Activated CD8-positive, alpha-beta T cell treated with anti-CD3 and anti-CD28 coated beads, Interleukin-2, amount 10 ng/mL, durations not matched to agents 7 days and 5 days (primary cell): ENCODE measurements at places on chromosomes 2 and 18. TPM values are rescaled to one million over a fixed set of nuclear protein-coding genes. Genes with fewer than 3 reads are reported as not detected.

LGALSL gene
- 1.1 TPM for total RNA-seq

CHPF gene
- 7.1 TPM for total RNA-seq

MATN3 gene
- total RNA-seq = not detected

OSR1 gene
- not detected for total RNA-seq

CAVIN2 gene
- total RNA-seq = not detected

CRIM1 gene
- total RNA-seq = 4.4 TPM

RAB6C gene
- not detected for total RNA-seq

DNA sequence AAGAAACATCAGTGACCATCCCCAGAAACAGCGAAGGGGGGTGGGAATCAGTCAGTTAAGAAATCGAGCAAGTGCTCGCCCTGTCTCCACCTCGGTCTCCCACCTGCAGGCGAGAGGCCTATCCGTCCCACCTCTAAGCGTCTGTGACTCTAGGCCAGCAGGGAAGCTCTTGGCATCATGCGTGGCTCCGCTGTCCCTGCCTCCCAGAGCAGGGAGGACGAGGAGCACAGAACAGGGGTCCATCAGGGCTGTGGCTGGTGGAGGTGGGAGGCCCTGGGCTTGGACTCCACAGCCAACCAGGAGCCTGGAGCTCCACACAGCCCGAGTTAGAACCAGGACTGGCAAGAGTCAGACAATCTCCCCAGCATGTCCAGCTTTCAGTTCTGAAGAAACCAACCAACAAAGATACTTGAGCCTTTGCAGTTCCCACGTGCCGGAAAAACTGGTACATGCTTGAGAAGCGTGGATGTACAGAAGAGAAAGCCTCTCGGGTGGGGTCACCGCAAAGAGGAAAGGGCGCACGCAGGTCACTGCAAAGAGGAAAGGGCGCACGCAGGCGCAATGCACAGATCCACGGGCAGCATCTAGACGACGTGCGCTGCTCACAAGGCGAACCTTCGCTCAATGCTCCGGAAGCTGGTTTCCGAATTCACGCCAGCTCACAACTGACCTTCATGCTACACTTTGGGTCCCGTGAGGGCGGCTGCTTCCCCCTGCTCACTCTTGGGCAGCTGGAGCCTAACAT lies 104.5 kb upstream of the ALKAL2 start:
- no peak for DNase-seq

DNA sequence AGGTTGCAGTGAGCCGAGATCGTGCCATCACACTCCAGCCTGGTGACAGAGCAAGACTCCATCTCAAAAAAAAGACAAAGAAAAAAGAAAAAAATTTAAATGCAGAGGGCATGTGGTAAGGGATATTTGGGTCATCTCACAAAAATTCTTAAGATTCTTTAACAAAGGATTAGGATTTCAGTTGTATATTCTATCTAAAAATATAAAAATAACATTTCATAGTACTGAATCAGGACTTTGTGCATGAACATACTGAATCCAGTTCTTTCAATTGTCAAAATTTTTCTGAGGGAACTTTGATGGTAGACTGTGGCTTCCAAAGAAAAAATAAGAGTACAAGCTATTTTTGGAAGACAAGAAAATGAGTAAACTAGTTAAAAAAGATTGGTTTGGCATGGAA lies 6.5 kb upstream of the PPP3R1 start:
- no peak for DNase-seq

- DNase-seq = no peak
Measured at GRCh38 chr2:120577721-120578295, 157.9 kb upstream of the GLI2 start.

DNA sequence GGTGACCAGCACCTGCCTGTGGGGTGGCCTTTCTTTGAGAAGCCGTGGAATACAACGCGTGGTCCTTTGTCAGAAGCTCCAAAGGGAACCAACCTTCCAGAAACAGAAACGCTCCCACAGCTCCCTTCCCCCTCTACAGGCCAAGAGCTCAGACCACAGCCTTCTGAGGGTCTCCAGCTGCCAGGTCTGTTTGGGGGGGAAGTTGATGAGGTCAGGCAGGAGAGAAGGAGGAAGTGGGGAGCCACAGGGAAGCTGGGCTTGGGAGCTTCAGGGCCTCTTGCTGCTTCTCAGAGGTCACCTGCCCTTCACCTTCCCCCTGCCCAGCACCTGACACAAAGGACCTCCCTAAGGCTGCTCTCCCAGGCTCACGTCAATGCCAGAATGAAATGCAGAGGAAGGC lies 287.7 kb upstream of the ID2 start:
- DNase-seq = no peak

GRCh38 chr2:205696927-205697441 lies 14.7 kb downstream of the NRP2 start:
- DNase-seq = no peak

- no peak for DNase-seq
Measured at GRCh38 chr2:67872481-67872880, 190.3 kb downstream of the C1D start.

DNA sequence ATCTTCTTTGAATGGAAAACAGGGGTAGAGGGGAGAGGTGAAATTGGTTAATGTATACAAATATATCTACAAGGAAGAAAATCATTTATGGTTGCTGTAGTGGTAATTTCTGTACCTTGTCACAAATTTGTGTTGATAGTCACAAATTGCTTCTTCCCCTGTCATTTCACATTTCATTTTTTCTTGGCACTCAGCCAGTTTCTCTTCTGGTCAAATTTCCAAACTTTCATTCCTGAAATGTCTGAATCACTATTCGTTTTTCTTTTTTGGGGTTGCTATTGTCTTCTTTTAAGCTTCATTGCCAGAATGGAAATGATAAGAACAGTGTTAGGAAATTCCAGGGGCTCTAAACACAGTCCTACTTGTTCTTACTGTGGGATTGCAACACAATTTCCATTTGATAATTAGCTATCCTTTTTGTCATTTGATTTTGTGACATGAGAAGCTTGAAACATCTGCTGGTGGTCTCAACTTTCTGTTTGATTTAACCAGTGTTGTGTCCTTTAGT lies 136.0 kb upstream of the GCFC2 start:
- no peak for DNase-seq

DNA sequence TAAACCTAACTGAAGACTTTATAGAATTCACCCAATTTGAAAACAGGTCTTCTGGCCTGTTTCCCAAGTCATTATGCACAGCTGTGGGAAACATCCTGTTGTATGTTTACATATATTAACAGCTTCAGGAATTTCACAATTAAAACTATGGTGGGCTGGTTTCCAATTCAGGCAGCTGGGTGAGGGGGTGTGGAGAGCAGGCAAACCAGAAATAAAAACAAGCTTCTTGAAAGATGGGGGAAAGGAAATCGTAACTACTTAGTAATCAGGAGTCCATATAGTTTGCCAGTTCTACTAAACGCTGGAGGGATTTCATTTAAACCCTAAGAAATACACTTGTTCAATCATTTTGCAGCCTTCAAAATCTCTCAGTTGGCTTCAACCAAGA lies 22.8 kb downstream of the ATP8B1 start:
- DNase-seq = no peak

- DNase-seq = no peak
Measured at GRCh38 chr2:121727332-121727731, 9.3 kb downstream of the NIFK start.

DNA sequence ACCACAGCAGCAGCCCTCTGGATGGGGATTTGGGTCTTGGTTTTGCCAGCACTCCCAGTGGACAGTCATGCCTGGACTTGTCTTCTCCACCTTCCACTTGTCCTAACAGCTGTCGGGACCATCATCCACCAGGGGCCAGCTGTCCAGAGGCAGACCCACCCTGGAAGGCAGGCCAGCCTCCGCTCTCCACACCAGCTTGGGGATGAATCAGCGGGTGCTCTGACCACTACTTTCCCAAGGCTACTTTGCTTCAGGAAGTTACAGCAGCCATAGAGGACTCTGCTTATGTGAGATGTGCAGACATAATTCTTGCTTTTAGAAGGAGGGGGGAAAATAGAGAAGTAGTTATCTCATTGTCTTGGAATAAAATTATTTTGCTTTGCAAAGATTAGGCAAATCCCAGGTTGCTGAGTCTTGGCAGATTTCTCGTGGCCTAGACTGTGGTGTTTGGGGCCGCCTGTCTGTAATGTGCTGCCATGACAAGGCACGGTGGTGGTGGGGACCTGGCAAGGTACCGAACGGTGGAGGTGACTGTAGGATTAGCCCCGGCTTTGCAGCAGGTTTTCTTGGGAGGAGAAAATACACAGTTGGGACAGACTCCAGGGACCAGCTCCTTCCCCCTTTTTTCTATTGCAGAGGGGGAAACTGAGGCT lies 148.7 kb downstream of the AGAP1 start:
- DNase-seq = no peak

GRCh38 chr2:161994761-161995520 lies 79.1 kb downstream of the DPP4 start:
- no peak for DNase-seq

DNA sequence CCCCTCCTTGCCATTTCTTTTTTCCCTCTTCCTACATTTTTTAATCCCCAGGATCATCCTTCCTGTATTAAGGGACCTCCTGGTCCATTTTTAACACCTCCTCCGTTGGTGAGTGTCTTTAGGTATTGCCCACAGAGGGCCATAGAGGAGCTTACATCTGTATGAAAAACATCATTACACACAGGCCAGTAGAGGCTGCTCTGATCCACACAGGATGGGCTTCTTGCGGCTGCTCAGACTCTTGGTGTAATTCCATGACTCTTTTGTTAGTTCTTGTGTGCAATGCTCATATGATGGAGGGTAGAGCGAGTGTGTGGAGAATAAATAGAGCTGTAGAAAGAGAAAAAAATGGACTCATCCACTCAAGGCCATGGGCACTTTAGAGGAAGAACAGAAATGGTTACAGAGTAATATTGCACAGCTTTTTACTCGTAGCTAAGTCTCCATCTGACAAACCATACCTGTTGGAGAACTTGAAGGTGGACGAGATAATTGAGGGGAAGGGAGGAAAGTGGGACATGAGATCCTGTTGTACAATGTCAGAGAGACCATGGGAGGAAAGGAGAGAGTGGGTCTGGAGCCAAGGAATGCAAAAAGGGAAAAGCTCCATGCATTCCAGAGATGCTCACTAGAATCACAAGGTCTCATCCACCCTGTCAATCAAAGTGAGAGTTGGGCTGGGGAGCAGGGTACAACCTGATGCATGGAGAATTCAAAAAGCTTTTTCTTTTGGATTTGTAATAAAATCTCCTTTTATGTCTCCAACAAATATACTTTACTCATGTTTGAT lies 129.7 kb upstream of the TNP1 start:
- DNase-seq = no peak

- DNase-seq = no peak
Measured at GRCh38 chr2:125559186-125559585, 1096.8 kb upstream of the GYPC start.
